Activated T-cell treated with anti-CD3 and anti-CD28 coated beads, Interleukin-2, amount 50 U/mL, for 48 hours (primary cell): ENCODE measurements at places on chromosomes 5 and 9.

- no peak for DNase-seq
These were observed 44.4 kb downstream of the ZNF474 start for GRCh38 chr5:122173474-122174415.

DNA sequence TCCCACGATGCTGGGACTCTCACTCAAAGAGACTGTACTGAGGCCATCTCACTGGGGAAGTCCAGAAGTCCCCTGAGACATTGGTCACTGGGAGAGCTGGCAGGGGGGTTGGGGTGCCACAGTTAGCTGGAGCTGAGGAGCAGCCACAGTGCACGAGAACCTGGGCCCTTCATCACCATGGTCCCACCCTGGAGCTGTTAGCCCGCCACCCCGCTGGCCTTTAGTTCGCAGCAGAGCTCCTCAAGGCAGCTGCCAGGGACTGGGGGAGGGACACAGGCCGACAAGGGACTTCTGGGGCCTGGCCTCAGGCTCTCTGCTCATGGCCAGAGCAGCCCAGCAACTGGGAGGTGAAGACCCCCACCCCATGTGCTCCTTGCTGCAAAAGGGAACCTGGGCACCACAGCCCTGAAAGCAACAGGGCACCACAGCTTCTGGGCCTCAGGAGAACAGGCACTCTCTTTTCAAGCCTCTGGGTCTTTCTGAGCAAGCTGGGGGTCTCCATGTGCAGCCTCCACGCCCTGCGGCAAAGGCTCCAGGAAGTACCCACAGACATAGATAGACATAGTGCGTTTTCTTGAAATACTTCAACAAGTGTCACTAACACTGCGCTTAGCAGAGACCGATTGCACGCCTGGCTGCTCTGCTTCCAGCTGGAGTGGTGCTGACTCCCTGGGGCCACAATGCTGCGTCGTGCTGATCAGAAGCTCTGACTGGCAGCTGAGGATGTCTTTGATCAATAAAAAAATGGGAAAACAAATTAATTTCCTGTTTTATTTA, 46.0 kb downstream of the VAV2 start:
- DNase-seq = no peak

DNA sequence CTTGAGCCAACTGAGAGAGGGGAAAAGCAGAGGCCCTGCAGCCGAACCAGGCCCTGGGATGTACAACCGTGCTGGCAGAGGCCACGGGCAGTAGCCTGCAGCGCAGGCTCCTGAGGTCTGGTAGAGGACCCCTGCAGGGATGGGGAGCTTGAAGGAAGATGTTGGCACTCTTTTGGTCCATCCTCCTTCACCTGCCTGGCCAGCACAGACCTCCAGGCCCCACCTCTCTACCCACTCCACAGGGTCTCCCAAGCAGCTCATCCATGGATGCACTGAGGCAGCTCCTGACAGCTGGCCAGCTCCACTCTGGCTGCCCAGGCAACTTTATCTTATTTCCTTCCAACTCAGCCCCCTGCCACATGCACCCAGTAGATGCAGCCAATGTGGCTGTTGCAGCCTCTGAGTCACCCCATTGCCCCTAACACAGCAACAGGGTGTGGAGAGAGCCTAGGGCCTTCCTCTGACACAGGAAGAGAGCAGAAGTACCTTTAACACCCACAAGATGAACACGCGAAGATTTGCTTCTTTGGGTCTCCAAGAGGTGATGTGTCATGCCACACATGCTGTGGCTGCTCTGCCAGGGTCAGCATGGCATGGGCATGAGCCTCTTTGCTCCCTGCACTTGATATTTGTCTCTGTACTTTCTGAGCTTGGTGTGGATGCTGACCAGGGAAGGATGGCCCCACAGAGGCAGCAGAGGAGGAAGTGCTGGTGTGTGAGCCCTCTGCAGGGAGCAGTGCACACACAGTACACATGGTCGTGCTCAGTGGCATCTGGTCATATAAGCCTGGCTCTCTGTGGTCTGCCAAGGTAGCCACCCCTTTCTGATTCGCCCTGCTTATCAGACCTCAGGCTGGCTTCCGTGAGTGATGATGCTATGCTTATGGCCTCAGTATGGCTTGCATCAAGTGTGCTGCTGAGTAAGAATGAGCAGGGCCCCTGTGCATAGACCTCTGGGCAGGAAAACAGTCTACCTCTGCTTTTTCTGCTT, 117.2 kb downstream of the NRG2 start:
- DNase-seq = no peak

DNA sequence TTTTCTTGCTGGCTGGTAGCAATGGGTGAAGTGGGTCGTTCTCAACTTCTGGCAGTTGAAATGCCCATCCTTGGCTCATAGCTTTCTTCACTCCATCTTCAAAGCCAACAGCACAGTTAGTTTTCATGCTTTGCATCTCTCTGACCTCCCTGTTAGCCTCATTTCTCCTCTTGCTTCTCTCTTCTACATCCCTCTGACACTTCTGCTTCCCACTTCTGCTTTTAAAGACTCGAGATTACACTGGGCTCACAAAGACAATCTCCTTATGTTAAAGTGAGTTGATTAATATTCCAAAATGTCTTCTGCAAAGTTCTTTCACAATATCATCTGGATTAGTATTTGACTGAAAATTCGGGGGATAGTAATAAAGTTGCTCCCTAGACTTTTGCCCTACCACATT, 684.8 kb upstream of the CCNG1 start:
- DNase-seq = no peak

DNA sequence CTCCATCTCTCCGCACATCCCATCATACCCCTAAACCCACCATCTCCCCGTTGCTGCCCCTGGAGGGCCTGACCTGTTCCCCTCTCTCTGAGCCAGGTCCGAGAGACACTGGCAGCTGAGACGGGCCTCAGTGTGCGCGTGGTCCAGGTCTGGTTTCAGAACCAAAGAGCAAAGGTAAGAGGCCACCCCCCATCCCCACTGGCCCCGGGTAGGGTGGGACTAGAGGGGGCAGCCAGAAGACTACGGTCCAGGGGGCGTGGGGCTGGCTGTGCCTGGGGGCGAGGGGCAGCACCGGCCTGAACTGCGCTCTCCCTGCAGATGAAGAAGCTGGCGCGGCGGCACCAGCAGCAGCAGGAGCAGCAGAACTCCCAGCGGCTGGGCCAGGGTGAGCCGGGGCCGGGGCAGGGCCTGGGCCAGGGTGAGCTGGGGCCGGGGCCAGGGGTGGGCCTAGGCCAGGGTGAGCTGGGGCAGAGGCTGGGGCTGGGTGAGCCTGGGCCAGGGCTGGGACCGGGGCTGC, 79.8 kb downstream of the LMX1B start:
- no peak for DNase-seq

GRCh38 chr9:108296056-108296455, 559.7 kb downstream of the ACTL7B start:
- no peak for DNase-seq

GRCh38 chr5:1522601-1523479, 920 bp downstream of the LPCAT1 start:
- peak; percentile 45 for DNase-seq

GRCh38 chr9:78972303-78972999, 599.3 kb upstream of the TLE4 start:
- DNase-seq = no peak

DNA sequence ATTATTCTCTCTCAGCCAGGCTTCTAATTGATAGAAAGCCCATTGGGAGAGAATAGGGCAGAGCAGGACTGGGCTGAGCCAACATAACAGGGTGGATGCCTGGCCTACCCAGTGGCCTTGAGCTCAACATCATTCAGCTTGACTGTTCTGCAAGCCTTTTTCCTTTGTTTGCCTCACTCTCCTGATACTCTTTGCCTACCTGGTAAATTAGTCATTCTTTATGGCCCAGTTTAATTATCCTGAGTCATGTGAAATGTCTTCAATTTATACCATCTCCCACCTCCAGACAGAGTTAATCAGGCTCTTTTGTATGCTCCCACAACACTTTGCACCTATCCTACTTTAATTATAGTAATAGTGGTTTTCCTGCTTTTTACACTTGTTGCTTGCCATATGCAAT, 13.6 kb downstream of the GLRA1 start:
- DNase-seq = no peak

DNA sequence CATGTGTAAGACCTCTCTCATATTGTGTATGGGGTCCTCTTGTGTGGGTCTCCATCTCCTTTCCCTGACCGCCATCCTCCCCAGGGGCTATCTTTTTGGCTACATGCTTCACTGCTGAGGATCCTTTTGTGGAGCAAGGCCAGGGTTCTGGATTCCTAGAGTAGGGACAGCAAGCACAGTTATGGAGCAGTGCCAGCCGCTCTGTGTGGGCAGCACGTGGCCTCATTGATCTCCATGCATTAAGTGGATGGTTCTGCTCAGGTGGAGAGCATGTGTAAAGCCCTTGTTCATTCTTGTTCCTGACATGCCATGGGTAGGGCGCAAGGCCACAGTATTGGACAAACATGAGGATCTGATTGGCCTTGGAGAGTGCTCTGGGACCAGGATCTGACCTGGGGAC, 8.9 kb downstream of the PHF2 start:
- no peak for DNase-seq

DNA sequence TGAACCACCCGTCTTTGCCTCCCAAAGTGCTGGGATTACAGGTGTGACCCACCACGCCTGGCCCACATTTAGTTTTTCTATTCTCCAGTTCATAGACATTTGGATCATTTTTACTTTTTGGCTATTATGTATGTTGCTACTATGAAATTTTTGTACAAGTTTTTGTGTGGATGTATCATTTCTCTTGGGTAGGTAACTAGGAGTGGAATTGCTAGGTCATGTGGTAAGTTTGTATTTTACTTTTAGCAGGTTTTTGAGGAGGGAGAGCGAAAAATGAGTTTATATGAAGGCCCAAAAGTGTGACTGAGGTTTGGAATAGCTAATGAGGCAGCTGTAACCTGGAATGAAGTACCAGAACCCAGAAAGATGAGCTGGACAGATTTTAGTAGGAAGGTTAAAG, 35.2 kb downstream of the ARHGAP26 start:
- no peak for DNase-seq

DNA sequence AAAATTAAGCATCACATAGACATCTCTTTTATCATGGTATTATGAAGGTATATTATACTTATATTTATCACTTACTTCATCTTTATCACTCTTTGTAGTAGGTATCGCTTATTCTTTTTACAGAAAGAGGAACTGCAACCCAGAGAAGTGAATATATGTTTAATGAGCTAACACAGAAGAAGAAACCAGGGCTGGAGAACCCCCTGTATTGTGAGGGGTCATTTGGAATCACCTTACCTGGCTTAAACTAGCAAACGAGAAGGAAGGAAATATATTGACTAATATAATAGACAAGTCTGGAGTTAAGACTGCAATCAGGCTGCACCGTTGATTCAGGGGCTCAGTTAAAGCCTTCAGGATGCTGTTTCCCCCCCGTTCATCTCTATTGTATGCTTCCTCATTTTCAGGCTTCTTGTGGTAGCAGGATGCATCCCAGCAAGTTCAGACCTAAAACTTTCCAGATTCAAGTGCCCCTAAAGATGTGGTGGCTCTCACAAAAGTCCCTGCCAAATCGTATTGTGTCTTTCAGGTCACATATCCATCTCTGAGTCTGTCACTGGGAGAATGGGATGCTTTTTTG, 146.4 kb downstream of the GCNT1 start:
- DNase-seq = no peak

- DNase-seq = no peak
These were observed 32.9 kb upstream of the ENTREP1 start for GRCh38 chr9:69292078-69292477.

DNA sequence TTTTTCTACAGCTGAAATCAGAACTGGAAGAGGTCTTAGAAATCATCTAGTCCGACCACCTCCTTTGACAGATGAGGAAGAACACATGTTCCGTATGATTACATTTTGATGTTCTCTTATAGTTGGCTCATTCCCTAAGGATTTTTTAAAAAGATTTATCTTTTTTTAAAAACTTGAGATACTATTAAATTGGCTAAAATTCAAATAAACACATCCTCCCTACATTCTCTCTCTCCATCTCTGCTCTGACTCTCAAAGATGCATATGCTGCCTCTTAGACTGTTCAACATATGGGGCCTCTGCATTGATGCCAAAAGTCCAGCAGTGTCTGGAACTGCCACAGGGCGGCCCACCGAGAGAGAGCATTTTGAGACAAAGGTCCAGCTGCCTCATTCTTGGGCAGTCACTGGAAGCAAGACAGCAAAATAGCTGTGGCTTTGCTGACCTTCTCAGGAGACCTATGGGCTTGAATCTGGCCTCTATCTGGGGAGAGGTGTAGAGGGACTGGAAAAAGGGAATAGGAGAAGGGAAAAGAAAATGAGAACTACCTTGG, 12.8 kb upstream of the TSSK1B start:
- DNase-seq = no peak

- DNase-seq = no peak
These were observed 104.2 kb upstream of the MARCHF11 start for GRCh38 chr5:16283791-16284190.

- no peak for DNase-seq
These were observed 181.2 kb downstream of the PIK3R1 start for GRCh38 chr5:68396722-68397121.

DNA sequence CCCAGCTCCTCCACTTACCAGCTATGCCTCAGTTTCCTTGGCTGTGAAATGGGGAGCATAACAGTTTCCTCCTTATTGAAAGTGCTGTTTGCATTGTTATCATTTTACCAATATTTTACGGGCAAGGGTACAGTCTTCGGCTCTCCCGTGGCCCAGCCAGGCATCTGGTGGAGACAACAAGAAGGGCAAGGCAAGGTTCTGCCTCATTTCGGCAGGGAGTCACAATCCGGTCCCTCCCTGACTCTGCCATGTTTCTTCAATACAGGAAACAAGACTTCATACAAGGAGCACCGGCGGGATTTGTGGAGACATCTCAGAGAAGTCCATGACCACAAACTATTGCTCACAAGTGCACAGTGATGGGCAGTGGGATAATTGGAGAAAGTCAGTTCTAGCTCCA, 174.0 kb downstream of the FGF18 start:
- DNase-seq = no peak

DNA sequence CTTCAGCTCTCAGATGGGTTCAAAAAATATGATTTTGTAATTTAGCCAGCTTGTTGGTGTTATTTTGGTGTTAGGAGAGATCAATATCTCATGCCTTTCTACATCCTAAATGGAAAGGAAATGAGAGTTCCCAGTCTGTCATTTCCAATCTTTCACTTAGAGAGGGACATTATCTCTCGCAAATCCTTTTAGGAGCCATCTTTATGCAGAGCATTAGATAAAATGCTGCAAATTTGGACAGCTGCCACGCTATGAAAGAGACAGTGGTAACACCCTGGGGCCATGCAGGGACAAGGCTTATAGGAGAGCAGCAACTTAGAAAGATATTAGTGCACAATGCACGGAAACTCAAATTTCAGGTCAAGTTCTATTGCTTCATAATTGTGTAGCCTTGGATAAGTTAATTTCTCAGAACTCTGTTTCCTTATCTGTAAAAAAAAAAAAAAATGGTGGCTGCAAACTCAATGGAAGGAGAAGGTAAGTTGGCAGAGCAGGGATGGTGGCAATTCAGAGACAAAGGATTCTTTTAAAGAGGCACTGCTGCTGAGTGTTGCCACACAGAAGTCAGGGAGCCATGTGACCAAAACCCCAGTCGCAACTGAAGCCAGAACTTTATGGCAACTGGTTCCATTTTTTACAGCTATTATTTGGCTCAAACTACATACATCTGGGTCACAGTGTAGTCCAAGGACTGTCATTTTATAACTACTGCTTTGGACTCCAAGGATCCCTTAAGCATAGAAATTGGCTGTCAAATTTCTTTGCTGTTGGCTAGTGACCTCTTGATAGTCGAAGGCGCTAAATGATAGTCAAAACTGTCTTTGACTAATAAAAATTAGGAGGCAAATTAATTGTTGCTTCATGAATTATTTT, 210.2 kb downstream of the FRMD3 start:
- no peak for DNase-seq

GRCh38 chr5:133520991-133521706, 91.2 kb downstream of the FSTL4 start:
- no peak for DNase-seq
